ENCODE measurements at places on chromosomes 7 and 10. TPM values are rescaled to one million over a fixed set of nuclear protein-coding genes. Genes with fewer than 3 reads are reported as not detected.

DNA sequence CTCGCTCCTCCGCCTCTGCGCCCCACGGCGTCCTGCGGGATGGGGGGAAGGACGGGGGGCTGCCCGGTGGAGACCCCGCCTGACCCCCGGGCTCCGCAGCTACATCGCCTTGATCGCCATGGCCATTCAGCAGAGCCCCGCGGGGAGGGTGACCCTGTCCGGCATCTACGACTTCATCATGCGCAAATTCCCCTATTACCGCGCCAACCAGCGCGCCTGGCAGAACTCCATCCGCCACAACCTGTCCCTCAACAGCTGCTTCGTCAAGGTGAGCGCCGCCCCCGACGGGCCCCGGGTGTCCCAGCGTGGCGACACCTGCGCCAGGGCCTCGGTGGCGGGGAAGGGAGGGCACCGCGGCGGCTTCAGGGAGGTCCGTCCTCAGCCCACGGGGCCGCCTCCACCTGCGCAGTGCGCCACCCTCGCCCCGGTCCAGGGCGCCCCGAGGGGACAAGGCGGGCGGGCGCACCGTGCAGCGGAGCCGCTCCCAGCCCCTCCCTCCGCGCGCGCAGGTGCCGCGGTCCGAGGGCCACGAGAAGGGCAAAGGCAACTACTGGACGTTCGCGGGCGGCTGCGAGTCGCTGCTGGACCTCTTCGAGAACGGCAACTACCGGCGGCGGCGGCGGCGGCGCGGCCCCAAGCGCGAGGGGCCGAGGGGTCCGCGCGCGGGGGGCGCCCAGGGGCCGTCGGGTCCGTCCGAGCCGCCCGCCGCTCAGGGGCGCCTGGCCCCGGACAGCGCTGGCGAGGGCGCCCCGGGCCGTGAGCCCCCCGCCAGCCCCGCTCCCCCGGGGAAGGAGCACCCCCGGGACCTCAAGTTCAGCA, 793 bp downstream of the FOXL3 start:
- H3K27ac ChIP-seq: no peak overlapping the region
- DNase-seq: no peak
- H3K4me3 ChIP-seq: no peak overlapping the region
- peaks cover 17% of the 10 kb centered on the region for H3K27me3 ChIP-seq
- H3K36me3 ChIP-seq: no peaks in the 10 kb centered on the region

DNA sequence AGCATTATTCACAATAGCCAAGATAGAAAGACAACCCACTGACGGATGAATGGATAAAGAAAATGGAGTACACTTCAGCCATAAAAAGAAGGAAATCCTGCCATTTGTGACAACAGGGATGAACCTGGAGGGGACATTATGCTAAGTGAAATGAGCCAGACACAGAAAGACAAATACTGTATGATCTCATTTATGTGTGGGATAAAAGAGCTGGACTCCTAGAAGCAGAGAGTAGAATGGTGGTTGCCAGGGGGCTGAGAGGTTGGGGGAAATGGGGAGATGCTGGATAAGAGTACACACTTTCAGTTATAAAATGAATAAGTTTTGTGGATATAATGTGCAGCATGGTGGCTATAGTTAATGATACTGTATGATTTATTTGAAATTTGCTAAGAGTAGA, 124.4 kb downstream of the SEC23IP start:
- no peak for DNase-seq
- no peaks in the 10 kb centered on the region for H3K4me1 ChIP-seq
- H3K4me3 ChIP-seq: no peak overlapping the region
- no peaks in the 10 kb centered on the region for H3K27me3 ChIP-seq
- no peaks in the 10 kb centered on the region for H3K36me3 ChIP-seq

- no peak overlapping the region for H3K4me3 ChIP-seq
- no peak for DNase-seq
- H3K36me3 ChIP-seq: no peaks in the 10 kb centered on the region
- no peaks in the 10 kb centered on the region for H3K4me1 ChIP-seq
- H3K27ac ChIP-seq: no peak overlapping the region
These were observed 357.4 kb downstream of the GLRX3 start for GRCh38 chr10:130493446-130494145.

Gene TLL2
- total RNA-seq: 1.6 TPM

Gene CYP2C18
- total RNA-seq: not detected

Gene LBX1
- not detected for total RNA-seq
